ENCODE measurements at places on chromosomes 3 and 15.

DNA sequence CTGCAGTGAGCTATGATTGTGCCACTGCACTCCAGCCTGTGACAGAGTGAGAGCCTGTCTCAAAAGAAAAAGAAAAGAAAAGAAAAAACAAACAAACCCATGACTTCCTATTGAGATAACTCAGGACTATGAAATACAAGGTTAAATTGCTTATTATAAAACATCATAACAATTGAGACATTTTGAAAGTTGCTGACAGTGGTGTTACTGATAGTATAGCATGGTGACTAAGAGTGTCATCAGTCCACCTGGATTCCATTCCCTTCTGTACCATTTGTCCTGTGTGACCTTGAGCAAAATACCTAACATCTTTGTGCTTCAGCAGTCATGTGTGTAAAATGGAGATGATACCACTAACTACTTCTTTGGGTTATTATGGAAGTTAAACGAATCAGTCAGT, 49.1 kb downstream of the ARHGEF26 start:
- DNase-seq: no peak

GRCh38 chr15:99956022-99956775, 223.0 kb upstream of the LYSMD4 start:
- no peak for DNase-seq

DNA sequence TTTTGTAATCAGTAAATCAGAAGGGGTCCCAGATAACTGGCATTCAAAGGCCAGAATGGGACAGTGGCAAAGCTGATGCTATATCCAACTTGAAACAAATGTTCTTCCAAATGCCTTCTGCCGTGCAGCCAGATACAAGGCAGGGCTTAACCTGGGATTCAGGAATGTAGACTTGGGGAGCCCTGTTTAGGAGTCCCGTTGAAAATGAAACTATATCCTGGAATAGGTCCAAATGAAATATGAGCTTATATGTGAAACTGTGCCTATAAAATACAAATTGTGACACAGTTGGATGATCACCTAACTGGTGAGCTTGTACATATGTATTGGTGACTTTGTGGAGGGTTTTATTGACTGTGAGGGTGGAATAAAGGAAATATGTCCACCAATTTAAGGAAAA, 28.7 kb downstream of the FRMD4B start:
- no peak for DNase-seq

- DNase-seq: no peak
Observed at GRCh38 chr15:41276831-41277230, 45.8 kb downstream of the CHP1 start.

DNA sequence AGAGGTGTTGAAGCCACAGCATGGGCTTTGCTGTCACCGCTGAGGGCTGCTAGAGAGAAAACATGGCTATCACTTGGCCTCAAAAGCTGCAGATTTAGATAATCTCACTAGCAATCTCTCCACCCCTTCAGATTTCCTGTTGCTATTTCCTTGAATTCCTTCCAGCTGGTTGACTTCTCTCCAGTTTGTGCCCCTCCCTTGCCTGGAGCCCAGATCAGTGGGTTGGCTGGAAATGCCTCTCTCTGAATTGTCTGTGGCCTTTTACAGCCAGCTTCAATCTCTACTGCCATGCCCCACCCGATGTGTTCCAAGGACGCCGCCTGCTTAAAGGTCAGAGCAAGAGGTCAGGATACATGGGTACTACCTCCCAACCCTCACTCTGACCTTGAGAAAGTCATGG, 294.1 kb downstream of the NTRK3 start:
- no peak for DNase-seq

DNA sequence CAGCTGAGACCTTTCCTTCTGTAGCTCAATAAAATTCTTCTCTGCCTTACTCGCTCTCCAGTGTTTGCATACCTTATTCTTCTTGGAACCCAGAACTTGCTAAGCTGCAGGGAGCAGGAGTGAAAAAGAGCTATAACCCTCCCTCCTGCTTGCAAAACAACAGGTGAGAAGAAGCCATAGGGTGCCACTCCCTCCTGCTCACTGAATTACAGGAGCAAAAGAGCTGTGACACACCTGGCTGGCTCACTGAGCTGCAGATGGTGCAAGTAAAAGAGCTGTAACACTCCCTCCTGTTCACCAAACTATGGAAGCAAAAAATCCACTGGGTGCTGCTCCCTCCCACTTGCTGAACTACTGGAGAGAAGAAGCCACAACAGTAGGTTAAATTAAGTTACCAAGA, 44.2 kb upstream of the C2CD4B start:
- DNase-seq: no peak

GRCh38 chr15:85767785-85768529, 26.8 kb downstream of the KLHL25 start:
- no peak for DNase-seq
